Fibroblast of skin of back (primary cell): ENCODE measurements at places on chromosomes 7 and 10.
A peak's percentile ranks its signal among the peaks of the same experiment; 100 is the strongest.

- DNase-seq: no peak
Observed at GRCh38 chr10:86229376-86229775, 137.2 kb downstream of the GRID1 start.

DNA sequence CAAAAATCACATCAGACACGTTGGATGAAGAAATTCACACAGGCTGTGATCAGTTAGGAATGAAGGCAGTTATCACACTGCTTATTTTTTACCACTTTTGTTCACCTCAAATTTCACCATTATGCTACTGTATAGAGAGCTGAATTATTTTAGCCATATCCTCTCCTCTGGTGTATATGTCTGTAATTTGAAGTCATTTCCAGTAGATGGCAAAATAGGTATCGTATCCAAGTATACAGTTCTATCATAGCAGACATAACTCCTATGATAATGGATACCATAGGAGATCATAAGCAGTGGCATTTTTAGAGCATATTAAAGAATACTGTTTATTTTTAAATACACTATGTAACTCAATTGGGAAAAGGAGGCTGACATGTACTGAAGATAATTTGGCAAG lies 909.7 kb downstream of the DNAJB9 start:
- DNase-seq: peak; percentile 4

- peak; percentile 24 for DNase-seq
Observed at GRCh38 chr10:119296703-119297102, 89.3 kb downstream of the GRK5 start.

DNA sequence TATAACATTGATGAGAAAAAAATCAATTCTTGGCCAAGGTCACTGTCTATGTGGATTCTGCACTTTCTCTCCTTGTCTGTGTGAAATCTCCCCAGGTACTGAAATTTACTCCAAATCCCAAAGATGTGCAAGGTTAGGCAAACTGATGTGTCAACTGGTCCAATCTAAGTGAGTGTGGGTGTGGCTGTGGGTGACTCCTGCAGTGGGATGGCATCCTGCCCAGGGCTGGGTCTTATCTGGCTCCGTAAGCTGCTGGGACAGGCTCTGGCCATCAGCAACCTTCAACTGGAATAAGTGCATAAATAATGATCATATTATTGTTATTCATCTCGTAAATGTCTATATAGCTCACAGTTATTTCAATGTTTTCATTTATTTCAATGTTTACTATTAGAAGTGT lies 79.3 kb downstream of the JCAD start:
- DNase-seq: no peak

DNA sequence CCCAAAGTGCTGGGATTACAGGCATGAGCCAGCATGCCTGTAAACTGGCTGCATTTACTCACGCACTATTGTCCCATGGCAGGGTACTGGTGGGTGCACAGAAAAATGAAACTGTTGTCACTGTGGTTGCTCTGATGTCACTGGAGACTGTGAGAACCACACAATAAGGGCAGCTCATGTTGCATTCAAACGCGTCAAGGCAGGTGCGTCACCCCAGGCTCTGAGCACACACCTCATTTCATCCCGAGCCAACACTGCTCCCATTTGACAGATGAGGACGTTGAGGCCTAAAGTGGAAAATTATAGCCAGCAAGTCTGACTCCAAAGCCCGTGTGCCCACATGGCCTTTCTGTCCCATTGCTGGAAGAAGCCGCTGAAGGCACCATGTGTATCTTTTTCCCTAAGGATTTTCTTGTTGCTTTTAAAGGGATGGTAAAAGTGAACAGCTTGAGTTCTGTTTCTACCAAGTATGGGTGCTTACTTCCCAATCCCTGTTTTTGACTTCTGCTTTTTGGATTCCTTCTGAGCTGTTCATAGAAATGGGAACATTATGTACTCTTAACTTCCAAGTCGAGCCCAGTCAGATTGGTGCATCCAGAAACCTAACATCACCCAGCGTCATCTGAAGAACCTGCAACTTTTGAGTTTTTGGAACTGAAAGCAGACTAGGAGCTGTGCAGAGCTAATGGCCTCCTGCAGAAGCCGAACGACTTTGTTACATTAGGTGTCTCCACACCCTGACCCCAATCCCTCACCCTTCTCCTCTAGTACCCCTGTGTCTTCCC lies 60.1 kb upstream of the CARD11 start:
- no peak for DNase-seq
